ENCODE measurements at places on chromosomes 3 and 15. TPM values are rescaled to one million over a fixed set of nuclear protein-coding genes. Genes with fewer than 3 reads are reported as not detected.

Gene LRIG1
- 37.1 TPM for total RNA-seq

Gene NKTR
- 46.8 TPM for total RNA-seq

Gene PXYLP1
- total RNA-seq: 7.6 TPM

Gene PEX5L
- not detected for total RNA-seq

Gene GNB4
- total RNA-seq: 1.4 TPM

Gene GATA2
- 0.13 TPM for total RNA-seq

Gene SOX14
- total RNA-seq: not detected

Gene TOPAZ1
- not detected for total RNA-seq

Gene SLC9C1
- not detected for total RNA-seq

Gene GUCA1C
- not detected for total RNA-seq

Gene SOX2
- total RNA-seq: not detected

Gene GOLGA8M
- total RNA-seq: not detected

Gene ARL14
- total RNA-seq: not detected

Gene SCN11A
- total RNA-seq: 0.08 TPM

Gene SIDT1
- total RNA-seq: 14.2 TPM

Gene ENTPD3
- total RNA-seq: not detected

Gene FHIT
- total RNA-seq: 5.7 TPM

Gene EID1
- 141 TPM for total RNA-seq

Gene AHSG
- total RNA-seq: not detected

Gene MFGE8
- 18.6 TPM for total RNA-seq

Gene DAZL
- 0.13 TPM for total RNA-seq

Gene SIN3A
- total RNA-seq: 86.7 TPM

Gene MUC4
- 0.32 TPM for total RNA-seq

Gene FANCI
- total RNA-seq: 148 TPM

Gene EFHB
- total RNA-seq: 0.89 TPM

Gene CHRNA3
- total RNA-seq: not detected

Gene CHRNA7
- not detected for total RNA-seq

Gene RETNLB
- not detected for total RNA-seq

Gene CCRL2
- total RNA-seq: 3.6 TPM

Gene INAFM2
- 15.4 TPM for total RNA-seq

Gene MAP1A
- 0.82 TPM for total RNA-seq

Gene RASGRP1
- total RNA-seq: 64.2 TPM

Gene DUOXA2
- total RNA-seq: not detected

Gene FEZF2
- total RNA-seq: not detected

Gene REC114
- total RNA-seq: not detected

Gene SLC22A13
- 0.36 TPM for total RNA-seq

Gene UPK1B
- not detected for total RNA-seq

Gene IL12A
- total RNA-seq: not detected

Gene TTC21A
- total RNA-seq: 1.2 TPM

Gene GRM7
- total RNA-seq: not detected

Gene AGBL1
- total RNA-seq: not detected

Gene XCR1
- not detected for total RNA-seq

Gene CP
- total RNA-seq: not detected

Gene ALPK3
- 0.08 TPM for total RNA-seq

Gene IL17RD
- total RNA-seq: 0.02 TPM

Gene ATXN7
- 23.2 TPM for total RNA-seq
